Renal pelvis (tissue), 12 donors: ENCODE measurements at places on chromosomes 16 and 17. TPM values are rescaled to one million over a fixed set of nuclear protein-coding genes. Genes with fewer than 3 reads are reported as not detected.

The HBQ1 gene
- polyA plus RNA-seq: 1.2 TPM

- no peak for DNase-seq
Observed at GRCh38 chr16:75535901-75536300, at the start of gene CHST5. Gene CHST5, minus strand, starts transcription at chr16:75536108. Its CDS starts 5,724 bp downstream, at chr16:75530384.

DNA sequence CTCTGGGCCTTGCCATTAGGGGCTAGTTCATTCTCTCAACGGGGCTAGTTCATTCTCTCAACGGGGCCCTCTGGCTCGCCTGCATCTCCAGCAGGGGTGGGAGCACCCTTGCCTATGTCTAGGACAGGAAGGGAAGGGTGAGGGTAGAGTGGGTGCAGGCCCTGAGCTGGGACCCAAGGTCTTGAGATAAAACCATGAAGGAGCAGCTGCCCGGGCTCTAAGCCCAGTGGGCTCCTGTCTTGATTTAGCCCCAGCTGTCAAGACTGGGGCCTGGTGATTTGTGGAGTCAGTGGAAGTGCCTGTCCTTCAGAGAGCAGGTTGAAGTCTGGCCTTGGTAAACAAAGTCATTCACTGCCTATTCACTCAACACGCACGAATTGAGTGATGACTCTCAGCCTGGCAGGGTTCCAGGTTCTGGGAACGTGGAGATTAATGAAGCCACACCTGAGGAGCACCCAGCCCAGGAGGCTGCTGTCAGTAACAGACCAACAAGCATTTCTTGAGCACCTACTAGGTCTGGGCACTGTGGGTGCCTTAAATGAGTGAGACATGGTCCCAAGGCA is 35.4 kb downstream of the WNT3 start:
- DNase-seq: no peak

The IGF2BP1 gene
- 27.0 TPM for polyA plus RNA-seq

DNA sequence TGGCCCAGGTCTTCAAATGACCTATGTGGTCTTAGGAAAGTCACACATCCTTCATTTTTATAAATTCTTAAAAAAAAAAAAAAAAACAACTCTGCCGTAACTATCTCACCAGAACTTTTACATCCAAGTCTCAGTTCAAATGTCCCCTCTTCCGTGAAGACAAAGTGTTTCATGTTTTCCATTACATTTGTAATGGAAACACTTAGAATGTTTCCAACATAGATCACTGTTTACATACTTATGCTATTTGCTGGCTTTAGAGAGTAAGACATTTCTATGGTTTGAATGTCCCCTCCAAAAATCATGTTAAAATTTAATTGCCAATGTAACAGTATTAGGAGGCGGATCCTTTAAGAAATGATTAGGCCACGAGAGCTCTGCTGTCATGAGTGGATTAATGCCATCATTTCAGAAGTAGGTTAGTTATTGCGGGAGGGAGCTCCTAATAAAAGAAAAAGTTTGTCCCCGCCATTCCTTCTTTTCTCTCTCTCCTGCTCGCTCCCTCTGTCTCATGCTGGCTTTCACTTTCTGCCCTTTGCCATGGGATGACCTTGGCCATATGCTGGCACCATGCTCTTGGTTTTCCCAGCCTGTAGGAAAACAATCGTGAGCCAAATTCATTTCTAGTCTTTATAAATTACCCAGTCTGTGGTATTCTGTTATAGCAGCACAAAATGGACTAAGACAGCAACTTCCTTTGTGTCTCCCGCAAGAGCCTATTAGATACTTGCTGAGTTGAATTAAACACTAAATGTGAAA is 887.8 kb upstream of the SOX9 start:
- no peak for DNase-seq

- no peak for DNase-seq
Observed at GRCh38 chr17:49045376-49045775, 48.2 kb downstream of the IGF2BP1 start.

GRCh38 chr17:933312-934073 is 46.1 kb downstream of the NXN start:
- DNase-seq: no peak

DNA sequence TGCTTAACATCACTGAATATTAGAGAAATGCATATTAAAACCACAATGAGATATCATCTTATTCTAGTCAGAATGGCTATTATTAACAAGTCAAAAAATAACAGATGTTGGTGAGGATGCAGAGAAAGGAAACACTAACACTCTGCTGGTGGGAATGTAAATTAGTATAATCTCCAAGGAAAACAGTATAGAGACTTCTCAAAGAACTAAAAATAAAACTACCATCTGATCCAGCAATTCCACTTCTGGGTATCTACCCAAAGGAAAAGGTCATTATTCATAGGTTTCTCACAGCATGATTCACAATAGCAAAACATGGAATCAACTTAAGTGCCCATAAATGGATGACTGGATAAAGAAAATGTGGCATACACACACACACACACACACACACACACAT is 166.4 kb downstream of the CEP112 start:
- DNase-seq: no peak

The CCL1 gene
- not detected for polyA plus RNA-seq

The NGFR gene
- polyA plus RNA-seq: 5.4 TPM

DNA sequence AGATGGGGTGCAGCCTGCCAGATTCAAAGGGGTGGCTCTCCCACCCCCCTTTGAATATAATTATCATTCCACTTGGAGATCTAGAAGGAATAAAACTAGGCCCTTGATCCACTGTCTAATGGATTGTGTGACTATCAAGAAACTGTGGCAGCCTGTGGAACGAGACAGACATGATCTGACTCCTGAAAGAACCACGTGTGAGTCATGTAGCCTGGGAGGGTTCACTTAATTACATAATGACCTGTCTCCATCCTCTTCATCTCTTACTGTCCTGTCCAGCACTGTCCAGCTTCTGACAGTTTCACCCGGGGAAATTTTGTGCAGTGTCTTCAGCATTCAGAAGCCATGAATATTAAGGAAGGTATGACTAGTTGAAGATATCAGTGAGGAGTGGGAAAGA is 43.3 kb upstream of the CDH13 start:
- no peak for DNase-seq

DNA sequence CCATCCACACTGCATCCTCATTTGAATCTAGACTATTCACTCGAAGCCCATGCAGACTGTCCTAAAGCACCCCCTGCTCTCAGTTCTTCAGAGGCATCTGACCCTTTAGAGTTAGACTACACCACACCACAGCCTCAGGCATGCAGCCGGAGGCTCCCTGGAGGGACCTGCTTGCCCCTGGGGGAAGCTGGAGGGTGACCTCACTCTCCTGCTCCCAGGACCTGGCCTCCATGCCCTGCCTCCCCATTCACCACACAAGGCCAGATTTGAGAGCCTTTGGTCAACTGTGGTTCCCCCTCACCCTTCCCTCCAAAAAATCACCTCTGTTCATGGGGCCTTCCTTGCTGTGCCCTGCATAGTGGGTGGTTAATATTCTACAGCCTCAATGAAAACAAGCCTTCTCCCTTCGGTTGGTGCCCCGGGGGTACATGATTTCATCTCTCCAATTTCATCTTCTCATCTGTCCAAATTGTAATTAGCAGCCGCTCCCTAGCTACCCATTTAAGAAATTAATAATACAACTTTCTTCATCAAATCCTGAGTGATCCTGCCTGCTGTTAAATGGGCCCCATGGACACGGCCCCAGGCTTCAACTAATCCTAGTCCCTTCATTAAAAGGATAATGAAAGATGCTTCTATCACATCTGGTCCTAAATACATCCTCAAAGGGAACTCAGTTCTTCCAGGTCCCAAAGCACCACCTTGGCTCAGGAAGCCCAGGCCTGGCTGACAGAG is 24.4 kb downstream of the ABCC12 start:
- no peak for DNase-seq

DNA sequence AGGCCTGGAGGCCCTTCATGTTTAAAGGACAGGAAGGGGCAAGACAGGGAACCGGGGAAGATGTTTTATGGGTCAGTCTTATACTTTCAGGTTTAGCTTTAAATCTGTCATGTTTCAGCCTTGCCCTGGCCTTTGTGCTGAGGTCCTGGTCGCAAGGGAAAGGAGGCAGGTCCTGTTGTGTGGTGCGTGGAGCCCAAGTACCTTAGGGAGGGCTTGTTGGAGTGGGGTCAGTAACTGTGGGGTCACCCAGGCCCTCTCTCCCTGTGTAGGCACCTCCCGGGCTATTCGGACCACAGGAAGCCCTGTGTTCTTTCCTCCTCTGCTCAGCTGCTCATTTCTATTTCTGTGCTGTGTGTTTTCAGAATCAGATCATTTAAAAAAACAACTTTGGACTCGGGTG is 42.7 kb downstream of the MPRIP start:
- DNase-seq: no peak

The SEPTIN12 gene
- polyA plus RNA-seq: 12.0 TPM

GRCh38 chr17:8137645-8138373 is 13.9 kb upstream of the HES7 start:
- DNase-seq: no peak

The NPTX1 gene
- polyA plus RNA-seq: 1.1 TPM

The KCNAB3 gene
- polyA plus RNA-seq: 10.6 TPM

DNA sequence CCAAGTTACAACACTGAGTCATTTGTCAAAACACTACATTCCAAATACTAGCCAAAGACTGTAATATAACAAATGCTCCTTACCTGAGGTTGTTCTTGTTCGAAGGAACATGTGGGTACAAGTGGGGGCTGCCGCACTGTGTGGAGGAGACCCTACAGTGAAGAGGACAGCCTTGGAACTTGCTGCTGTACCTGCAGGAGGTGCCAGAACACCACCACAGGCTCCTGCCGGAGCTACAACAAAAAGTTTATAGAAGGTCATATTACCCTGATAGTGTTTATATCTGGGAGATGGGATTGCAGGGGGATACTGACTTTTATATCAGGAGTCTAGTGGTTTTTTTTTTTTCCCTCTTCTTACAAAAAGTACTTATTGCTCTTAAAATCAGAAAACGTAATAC is 37.8 kb upstream of the ALDH3A1 start:
- DNase-seq: no peak

DNA sequence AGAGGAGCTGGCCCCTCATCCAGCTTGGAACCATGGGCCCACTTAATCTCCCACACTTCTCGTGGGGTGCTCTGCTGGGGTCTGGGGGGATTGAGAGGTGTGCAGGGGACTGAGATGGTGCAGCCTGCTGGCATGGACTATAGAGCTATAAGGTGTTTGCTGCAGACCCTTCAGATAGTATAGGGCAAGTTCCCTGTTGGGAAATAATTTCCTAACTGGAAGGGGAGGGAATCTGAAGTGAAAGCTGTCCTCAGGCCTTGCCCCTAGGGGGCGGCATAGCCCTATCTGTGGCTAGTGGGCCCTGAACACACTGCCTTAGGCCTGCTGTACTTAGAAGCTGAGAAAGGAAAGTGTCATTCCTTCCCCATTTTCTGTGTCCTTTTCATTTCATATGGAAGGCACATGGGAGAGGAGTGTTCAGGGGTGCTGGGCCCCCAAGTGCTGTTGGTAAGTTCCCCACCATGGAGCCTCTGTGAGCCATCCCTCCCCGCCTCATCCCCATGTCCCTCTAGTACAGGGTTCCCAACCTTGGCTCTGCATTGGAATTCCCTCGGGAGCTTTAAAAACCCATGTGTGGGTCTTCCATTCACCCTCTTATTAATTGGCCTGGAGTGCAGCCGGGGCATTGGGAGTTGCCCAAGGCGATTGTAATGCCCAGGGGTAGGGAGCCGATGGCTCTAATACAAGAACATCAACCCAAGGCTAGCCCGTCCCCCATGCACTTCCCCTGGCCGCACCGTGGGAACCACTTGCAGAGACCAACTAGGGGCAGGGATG is 19.7 kb downstream of the GOSR2 start:
- peak; percentile 64 for DNase-seq

- DNase-seq: peak; percentile 80
Observed at GRCh38 chr17:60601447-60602384, 1.7 kb downstream of the PPM1D start.

GRCh38 chr16:25258861-25259179 is 1.2 kb upstream of the ZKSCAN2 start:
- no peak for DNase-seq

The HS3ST3B1 gene
- polyA plus RNA-seq: 27.7 TPM

The MT3 gene
- 1.9 TPM for polyA plus RNA-seq

The TBC1D28 gene
- polyA plus RNA-seq: not detected

The ACE gene
- polyA plus RNA-seq: 20.1 TPM

- no peak for DNase-seq
Observed at GRCh38 chr17:37754363-37754762, 9.5 kb upstream of the HNF1B start.

GRCh38 chr16:82460766-82461165 is 166.0 kb upstream of the CDH13 start:
- DNase-seq: no peak

The LDHD gene
- 8.4 TPM for polyA plus RNA-seq

The TP53TG3F gene
- polyA plus RNA-seq: not detected

DNA sequence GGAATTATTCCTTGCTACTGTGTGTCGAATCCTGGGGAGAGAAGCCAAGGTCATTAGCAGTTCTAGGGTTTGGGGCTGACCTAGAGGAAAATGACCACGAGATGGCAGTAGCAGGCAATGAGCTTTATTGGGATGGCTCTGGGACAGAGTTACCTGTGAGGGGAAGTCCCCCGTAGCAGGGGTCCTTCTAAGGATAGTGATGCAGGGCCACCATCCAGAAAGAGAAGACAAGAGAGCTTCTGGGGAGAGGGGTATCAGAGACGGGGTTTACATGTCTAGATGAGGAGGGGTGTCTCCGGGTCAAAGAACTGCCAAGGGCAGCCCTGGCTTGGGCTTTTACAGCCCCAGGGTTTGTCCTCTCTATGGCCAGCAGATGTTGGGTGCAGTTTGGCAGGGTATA is 6.4 kb upstream of the GGT6 start:
- peak; percentile 80 for DNase-seq
